Activated T-cell treated with anti-CD3 and anti-CD28 coated beads, Interleukin-2, amount 50 U/mL, for 72 hours (primary cell): ENCODE measurements at places on chromosomes 11 and 22. TPM values are rescaled to one million over a fixed set of nuclear protein-coding genes. Genes with fewer than 3 reads are reported as not detected.
A peak's percentile ranks its signal among the peaks of the same experiment; 100 is the strongest.

DNA sequence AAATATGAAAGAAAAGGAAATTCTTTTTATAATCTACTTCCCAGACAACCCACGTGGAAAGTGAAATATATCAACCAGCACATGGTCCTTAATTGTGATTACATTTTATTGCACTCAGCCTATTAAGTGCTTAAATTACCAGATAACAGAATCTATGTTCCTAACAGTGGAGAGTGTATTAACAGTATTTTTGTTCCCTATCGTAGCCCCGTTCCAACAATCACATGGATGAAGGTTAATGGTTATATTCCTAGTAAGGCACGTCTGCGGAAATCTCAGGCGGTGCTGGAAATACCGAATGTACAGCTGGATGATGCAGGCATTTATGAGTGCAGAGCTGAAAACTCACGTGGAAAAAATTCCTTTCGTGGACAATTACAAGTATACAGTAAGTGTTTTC lies 626.1 kb upstream of the ARHGAP42 start:
- no peak for DNase-seq

- peak; percentile 57 for DNase-seq
These were observed 96.5 kb upstream of the FGF3 start for GRCh38 chr11:69915501-69916250.

The OOSP4B gene
- total RNA-seq = not detected

The IGLL5 gene
- total RNA-seq = not detected

DNA sequence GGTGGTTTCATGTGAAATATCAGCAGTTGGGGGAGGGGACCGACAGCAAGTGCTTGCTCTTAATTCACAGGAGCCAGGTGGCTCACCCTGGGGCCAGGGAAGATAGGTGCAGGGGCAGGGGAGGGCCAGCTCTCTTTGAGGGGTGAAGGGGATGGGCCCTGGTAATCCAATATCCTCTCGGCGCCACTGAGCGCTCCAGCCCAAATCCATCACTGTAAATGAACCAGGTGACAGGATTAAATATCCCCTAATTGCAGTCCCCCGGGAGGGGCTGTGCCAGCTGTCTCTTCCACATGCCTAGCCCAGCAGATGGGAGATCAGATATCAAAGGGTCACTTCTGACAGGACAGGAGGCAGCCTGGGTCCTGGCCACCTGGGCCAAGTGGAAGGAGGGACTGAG lies 531.8 kb upstream of the CADM1 start:
- no peak for DNase-seq
